Renal cortex interstitium (tissue), 15 donors: ENCODE measurements at places on chromosomes 7 and 10. TPM values are rescaled to one million over a fixed set of nuclear protein-coding genes. Genes with fewer than 3 reads are reported as not detected.

DNA sequence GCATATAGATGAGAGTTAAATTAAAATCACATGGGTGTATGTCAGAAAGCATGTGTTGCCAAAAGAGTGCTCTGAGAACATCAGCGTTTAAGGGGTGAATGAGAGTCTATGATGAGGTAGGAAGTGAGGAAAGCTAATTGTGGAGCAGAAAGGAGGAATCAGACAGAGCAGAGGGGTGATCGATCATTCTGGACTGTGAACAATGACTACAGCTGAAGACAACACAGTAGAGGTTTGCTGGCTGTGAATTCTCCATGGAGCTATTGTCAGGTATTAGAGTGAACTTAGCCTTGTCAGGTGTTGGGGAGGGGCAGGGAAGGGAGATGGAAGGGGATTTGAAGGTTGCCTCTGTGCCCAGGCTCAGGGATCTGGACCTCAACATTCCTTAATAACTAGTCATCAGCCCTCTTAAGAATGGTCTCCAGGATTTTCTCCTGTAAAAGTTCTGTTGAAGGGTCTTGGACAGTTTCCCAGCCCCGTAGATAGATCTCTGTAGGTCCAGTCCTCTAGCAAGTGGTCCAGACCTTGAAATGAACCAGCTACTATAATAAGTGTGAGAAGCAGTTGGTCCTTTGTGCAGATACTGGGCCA, 57.1 kb downstream of the KIF5B start:
- DNase-seq: no peak

GRCh38 chr10:117543225-117544003, 868 bp downstream of the EMX2 start:
- DNase-seq: no peak

DNA sequence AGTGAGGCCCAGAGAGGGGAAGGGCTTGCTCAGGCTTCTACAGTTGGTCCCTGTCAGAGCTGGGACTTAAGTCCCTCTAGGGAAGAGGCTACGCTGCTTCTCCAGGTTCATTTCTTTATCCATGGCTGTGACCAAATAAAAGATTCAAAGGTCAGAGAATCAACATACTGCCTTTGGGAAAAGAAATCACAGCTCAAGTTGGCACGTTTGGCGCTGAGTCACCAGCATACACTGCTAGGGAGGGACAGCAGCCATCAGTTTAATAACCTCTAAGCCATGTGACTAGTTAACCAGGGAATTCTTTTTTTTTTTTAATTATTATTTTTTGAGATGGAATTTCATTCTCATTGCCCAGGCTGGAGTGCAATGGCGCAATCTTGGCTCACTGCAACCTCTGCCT, 28.4 kb upstream of the CRHR2 start:
- no peak for DNase-seq

- peak; percentile 18 for DNase-seq
These were observed 220.3 kb downstream of the PHTF2 start for GRCh38 chr7:78018641-78019446.

The AOAH gene
- 3.1 TPM for polyA plus RNA-seq
